Activated T-cell treated with anti-CD3 and anti-CD28 coated beads for 4 hours (primary cell): ENCODE measurements at places on chromosomes 16 and 17.

DNA sequence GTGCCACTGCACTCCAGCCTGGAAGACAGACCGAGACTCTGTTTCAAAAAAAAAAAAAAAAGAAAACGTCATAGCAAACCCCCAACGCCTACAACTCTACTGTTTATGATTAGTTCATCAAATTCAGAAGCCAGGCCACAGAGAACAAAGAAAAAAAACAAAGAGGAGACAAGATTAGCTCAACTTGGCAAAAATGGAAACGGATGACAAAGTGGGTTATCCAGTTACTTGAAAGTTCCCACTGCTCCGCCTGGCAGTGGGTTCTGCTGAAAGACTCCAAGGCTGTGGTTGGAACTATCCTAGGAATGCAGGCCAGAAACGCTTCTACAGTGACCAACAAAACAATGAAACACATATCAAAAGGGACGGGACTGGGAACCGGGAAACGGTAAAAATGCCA is 53.1 kb downstream of the MRM3 start:
- no peak for DNase-seq

DNA sequence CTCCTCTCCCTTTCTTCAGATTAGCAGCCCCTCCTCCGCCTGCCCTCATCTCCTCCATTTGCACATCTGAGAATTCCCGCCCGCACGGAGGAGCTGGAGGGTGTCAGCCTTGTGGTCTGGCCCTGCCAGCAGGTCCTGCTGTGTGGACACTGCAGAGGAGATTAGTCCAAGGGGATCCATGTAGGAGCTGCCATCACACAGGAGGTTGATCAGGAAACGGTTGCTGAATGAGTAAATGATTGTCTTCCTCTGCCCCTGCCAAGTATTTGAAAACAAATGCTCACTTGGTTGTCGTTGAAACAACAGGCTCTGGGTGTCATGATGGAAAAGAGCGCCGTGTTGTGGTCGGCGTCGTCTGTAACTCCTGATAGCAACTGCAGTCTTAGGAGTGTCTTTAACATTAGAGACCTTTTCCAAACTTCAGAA is 63.8 kb upstream of the CHMP6 start:
- no peak for DNase-seq

GRCh38 chr17:82943751-82944150 is 103.9 kb upstream of the ZNF750 start:
- DNase-seq: no peak

DNA sequence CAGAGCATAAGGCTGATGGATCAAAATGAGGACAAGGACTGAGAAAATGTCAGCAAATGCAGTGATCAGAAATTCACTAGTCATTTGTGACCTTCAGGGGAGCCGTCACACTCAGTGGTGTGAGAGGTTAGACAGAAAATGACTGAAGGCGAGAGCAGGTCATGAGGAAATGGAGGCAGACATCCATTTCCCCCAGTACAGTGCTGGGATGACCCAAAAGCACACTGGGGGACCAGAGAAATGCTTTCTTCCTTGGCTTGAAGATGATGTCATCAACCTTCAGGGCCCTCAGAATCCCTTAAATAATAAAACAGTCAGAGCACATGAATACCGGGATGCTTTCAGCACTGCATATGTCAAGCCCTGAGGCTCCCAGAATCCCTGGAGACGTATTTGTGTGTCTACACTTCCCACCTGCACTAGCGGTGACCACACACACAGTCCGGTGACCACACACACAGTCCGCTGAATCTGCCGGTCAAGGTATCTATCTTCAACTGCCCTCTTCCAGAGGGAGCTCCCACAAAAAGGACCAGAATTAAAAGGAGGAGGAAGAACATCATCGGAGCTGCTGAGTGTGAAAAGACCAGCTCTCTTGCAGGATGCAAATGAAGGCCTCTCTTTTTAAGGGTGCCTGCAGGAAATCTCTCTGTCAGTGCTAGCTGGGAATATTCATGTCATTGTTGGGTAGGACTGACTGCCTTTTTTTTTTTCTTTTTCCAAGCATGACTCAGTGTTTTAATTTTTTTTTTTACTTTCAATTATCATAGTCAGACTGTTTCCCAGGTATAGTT is 8.2 kb downstream of the UBE2O start:
- DNase-seq: no peak

GRCh38 chr16:85899444-85899843 is 482 bp downstream of the IRF8 start:
- DNase-seq: no peak

DNA sequence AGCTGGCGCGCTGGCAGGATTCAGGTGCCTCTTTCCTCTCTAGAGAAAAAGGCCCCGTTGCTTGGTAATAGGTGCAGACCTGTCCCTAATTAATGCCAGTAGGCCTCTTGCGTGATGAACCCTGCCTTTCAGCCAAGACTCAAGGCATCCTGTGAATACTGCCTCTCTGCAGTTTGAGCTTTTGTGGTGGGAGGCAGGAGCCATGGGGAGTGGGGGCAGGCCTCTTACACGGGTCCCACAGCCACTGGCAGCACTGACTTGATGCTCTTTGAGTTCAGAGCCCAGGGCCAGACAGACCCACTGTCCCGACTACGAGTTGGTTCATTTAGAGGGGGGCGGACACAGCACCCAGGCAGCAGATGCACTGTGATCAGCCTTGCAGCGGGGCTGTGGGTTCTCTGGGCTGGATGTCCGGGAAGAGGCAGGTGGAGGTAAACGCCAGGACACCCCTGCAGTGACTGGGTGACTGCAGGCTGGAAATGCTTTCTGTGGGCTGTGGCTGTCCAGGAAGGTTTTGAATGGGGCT is 237.0 kb downstream of the SEC14L1 start:
- no peak for DNase-seq

- no peak for DNase-seq
Observed at GRCh38 chr16:53080345-53081031, 25.7 kb downstream of the CHD9 start.

GRCh38 chr17:179066-179432 is 2.4 kb downstream of the DOC2B start:
- no peak for DNase-seq

- DNase-seq: no peak
Observed at GRCh38 chr17:46894476-46895151, 28.3 kb upstream of the GOSR2 start.

GRCh38 chr17:75751676-75752404 is 13.2 kb downstream of the GALK1 start:
- no peak for DNase-seq

GRCh38 chr17:8674344-8675305 is 44.1 kb upstream of the MYH10 start:
- DNase-seq: no peak

DNA sequence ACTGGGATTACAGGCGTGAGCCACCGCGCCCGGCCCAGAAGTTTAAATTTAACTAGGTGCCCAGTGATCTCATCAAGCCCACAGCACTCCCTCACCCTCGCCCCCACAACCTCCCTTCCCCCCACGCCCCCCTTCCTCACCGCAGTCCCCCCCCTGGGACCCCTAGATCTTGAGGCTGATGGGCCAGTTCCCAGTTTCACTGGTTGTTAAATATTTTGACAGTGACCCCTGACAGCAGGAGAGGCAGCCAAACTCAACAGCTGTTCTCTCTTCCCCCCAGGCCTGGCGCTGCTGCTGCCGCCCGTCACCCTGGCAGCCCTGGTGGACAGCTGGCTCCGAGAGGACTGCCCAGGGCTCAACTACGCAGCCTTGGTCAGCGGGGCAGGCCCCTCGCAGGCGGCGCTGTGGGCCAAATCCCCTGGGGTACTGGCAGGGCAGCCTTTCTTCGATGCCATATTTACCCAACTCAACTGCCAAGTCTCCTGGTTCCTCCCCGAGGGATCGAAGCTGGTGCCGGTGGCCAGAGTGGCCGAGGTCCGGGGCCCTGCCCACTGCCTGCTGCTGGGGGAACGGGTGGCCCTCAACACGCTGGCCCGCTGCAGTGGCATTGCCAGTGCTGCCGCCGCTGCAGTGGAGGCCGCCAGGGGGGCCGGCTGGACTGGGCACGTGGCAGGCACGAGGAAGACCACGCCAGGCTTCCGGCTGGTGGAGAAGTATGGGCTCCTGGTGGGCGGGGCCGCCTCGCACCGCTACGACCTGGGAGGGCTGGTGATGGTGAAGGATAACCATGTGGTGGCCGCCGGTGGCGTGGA is 15.6 kb downstream of the QPRT start:
- no peak for DNase-seq

DNA sequence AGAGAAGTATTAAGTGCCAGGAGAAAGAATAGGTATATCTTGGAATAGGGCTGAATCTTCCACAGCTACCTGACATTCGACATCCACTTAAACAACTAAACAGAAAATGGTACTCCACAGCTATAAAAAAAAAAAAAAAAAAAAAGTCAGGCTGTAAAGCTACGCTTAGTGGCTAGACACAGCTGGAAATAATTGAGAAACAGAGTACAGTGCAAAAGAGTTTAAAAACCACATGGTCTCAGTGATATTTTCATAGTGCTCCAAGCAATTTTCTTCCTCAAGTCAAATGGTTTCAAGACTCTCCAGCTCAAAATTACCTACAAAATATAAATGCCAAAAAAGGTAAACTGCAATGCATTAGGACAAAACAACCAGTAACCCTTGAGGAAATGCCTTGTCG is 607.1 kb downstream of the KCNJ2 start:
- no peak for DNase-seq

DNA sequence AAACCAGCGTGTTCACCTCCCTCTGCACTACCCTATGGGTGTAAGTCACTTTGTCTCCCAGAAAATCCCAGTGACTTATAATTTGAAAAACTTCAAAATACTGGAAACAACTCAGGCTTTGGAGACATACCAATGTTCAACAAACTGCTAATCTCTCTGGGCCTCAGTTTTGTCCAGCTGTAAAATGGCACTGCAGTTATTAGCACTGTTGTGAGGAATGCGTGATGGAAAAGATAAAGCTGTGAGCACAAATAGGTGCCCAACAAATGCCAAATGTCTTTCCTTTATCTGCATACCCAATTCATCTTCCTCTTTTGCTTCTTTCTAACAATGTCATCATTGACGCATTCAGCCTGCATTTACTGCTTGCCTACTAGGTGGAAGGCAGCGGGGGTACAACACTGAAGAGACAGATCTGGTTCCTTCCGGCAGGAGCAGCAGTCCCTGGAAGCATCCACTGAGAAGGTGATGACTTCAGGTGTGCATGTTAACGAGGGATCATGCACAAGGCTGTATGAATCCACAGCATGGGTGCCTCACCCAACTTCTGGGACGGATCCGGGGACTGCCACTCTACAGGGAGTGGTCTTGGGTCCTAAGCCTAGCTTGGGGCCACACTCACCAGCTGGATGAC is 63.4 kb downstream of the CYTH1 start:
- DNase-seq: no peak

GRCh38 chr16:83615953-83616350 is 191.8 kb upstream of the HSBP1 start:
- DNase-seq: no peak

- no peak for DNase-seq
Observed at GRCh38 chr16:88070989-88071625, 119.9 kb downstream of the BANP start.

GRCh38 chr16:70757183-70757582 is 43.8 kb downstream of the VAC14 start:
- DNase-seq: no peak

GRCh38 chr16:75996491-75996890 is 270.2 kb upstream of the CPHXL start:
- no peak for DNase-seq

DNA sequence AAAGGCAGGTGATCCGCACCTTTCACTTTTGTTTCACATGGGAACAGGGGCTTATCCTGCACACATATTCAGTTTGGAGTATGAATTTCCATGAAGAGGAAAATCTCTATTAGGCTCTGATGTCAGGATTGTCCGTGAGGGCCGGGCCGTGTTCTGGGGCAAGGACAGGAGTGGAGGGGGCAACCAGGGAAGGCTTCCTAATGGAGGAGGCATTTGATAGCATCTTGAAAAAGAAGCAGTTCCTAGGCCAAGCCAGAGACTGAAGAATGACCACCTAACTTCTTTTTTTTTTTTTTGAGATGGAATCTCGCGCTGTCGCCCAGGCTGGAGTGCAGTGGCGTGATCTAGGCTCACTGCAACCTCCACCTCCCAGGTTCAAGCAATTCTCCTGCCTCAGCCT is 174.2 kb downstream of the SEC14L1 start:
- DNase-seq: no peak

DNA sequence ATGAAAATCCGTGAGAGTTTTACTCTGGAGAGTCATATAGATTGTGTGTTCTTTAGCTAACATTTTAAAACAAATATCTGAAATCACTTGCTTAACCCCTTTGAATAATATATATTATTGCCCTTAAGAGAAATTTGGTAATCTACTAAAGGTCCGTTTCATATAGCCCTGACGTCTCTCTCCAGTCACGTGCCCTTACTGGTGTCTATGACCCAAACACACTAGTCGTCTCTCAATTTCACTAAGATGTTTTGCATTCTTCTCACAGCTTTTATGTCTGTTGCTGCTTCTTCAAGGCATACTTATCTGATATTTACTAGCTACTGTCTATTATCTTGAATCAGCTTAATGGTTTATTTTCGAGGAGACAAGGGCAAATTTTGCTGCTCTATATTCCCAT is 409.9 kb downstream of the KCNJ18 start:
- no peak for DNase-seq

DNA sequence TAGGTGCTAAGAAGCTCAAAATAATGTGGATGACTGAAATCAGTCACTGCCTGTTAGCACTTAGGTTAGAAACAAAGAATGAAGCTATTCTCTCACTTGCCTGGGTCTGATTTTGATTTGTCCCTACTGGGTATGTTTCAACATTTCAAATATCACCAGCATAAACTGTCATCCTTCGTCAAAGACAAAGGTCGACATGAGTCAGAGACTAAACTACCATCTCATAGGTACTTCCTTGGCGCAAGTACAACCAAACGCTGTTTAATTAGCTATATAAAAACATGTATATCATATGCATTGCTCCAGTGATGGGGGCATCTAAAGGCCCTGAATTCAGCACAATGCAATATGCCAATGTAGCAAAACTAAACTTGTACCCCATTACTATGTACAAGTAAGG is 4.0 kb downstream of the AKTIP start:
- no peak for DNase-seq

DNA sequence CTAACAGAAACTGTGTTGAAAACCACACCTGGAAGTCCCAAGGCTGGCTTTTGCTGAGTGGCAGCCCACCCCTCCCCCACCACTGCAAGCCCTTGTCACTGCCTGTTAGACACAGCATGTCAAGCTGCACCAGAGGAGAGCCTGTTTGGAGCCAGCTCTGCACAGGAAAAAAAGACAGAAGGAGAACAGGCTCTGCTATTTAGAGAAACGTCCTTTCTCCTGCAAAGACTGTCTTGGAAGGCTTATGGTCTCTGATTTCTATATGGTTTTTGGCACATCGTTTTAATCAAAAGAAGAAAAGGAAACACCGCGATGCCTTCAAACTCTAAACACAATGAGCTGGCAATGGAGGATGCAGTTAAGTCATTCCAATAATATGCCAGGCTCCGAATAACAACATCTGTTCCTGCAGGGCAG is 275.5 kb downstream of the MAP2K4 start:
- no peak for DNase-seq

- no peak for DNase-seq
Observed at GRCh38 chr16:54673313-54673712, 257.4 kb upstream of the IRX5 start.

- no peak for DNase-seq
Observed at GRCh38 chr16:77761204-77761603, 27.2 kb upstream of the VAT1L start.
